ENCODE measurements at places on chromosomes 16 and 17. TPM values are rescaled to one million over a fixed set of nuclear protein-coding genes. Genes with fewer than 3 reads are reported as not detected.

GRCh38 chr16:79716645-79717332, 116.3 kb upstream of the MAF start:
- ATAC-seq, result peak; percentile 27

DNA sequence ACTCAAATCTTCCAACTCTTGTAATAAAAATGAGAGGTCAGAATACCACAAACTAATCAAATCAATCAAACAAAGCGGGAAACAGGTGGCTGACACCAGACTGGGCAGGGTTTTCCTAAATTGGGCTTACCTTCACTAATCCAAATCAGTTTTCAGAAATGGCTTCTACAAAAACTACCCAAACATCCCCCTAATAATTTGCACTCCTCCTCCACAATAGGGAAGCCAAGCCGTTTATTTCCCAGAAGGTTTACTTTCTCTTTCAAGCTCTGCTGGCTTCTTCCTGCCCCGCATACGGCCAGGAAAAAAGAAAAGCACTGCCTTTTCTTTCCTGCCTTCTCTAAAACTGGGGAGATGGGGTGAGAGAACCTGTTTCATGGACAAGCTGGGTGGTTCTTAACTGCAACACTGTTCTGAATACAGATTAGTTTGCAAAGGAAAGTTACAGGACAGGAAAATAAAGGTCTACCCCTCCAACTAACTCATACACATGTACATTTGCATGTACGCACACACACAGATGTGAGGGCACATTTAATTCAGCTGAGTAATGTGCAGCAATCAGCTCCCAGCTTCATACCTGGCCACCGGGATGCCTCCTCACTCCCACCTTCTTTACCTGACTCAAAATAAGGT, 9.2 kb downstream of the STAT3 start:
- ATAC-seq, result peak; percentile 75

- ATAC-seq, result no peak
Measured at GRCh38 chr16:67264277-67264676, 15.1 kb upstream of the PLEKHG4 start.

- ATAC-seq, result no peak
Measured at GRCh38 chr17:14886200-14886739, 378.9 kb downstream of the PMP22 start.

DNA sequence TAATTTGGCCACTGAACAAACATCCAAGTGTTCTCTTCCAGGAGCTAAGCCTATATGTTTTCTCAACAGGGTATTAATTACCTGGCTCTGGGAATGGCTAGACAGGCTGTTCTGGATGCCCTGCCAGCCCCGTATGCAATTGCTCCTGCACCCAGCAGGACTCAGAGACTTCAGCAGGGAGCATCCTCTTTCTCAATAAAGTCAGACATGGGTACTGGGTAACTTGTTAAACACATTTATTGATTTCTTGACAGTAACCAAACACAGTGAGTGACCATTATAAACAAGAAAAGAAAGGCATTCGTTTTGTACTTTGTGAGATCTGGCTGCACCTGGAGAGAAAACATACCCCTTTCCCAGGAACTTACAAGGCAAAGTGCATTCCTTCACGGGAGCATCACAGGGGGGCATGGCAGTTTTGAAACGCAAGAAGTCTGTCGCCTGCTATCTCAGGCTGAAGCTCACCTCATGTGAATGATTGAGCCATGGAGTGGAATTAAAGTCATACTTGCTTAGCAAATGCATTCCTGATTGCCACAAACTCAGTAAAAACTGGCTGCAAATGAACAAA, 369.8 kb downstream of the UTP18 start:
- no peak for ATAC-seq

DNA sequence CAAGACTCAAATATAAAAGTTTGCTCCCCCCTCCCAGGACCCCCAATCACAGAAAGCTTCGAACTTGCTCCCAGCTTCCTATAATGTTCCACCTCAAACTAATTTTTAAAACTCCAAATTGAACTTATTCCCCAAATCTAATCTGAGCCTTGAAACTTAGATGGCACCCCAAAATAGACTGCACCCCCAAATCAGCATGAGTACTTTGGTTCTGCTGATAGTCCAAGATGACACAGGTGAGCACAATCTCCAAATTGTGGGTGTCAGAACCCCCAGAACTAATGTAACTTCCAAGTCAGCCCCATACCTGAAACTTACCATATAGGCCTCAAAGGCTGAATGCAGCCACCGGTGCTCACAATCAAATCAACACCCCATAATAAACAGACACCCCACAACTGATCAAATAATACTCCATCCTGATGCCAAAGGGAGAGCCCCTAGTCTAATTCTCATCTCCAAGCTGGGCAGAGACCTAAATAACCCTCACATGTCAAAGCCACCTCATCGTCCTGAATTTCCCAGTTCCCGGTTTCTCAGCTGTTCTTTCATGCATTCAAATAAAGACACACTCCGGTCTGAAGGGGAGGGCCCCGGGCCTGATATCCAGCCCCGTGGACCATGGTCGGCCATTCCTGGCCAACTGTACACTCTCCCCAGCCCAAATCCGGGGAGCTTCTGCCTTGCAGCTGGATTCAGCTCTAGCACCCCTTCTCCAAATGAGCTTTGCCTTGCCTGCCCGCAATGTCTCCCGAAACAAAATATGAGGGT, 1.8 kb upstream of the BCL6B start:
- no peak for ATAC-seq

DNA sequence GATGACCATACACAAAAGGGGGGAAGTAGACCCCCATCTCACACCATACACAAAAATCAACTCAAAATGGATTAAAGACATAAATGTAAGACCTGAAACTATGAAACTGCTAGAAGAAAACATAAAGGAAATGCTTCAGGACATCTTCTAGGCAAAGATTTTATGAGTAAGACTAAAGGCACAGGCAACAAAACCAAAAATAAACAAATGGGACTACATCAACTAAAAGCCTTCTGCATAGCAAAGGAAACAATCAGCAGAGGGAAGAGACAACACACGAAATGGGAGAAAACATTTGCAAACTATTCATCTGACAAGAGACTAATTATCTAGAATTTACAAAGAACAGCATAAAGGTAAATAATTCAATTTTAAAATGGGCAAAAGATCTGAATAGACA, 152.1 kb downstream of the AXIN2 start:
- no peak for ATAC-seq

GRCh38 chr16:25580041-25580440, 111.7 kb upstream of the HS3ST4 start:
- ATAC-seq, result no peak

DNA sequence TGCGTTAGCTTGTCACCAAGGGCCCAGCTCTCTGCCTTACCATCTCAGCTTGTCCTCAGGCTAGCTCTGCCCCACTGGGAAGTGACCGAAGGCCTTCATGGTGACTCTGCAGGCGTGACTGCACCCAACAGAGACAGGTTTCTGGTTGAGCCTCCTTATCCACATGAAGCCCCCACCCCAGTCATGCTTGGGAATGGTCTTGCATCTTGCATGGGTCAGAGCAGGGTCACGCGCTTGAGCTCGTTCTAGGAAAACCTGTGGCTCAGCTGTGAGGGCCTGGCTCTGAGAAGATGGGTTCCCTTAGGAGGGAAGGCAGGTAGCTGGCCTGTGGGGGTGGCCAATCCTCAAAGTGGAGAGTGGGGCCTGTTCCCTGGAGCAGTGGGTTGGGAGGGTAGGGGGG, 122.8 kb downstream of the BANP start:
- no peak for ATAC-seq

DNA sequence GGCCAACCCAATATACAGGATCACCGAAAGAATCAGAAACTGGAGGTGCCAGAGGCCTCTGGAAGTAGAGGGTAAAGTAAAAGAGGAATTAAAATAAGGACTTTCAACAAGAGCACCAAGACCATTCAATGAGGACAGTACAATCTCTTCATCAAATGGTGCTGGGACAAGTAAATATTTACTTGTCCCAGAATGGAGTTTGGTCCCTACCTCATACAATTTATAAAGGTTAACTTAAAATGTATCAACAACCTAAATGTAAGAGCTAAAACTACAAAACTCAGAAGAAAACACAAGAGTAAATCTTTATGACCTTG, 56.5 kb downstream of the USP31 start:
- ATAC-seq, result no peak

GRCh38 chr16:11743308-11744074, 834 bp upstream of the TXNDC11 start:
- peak; percentile 26 for ATAC-seq

DNA sequence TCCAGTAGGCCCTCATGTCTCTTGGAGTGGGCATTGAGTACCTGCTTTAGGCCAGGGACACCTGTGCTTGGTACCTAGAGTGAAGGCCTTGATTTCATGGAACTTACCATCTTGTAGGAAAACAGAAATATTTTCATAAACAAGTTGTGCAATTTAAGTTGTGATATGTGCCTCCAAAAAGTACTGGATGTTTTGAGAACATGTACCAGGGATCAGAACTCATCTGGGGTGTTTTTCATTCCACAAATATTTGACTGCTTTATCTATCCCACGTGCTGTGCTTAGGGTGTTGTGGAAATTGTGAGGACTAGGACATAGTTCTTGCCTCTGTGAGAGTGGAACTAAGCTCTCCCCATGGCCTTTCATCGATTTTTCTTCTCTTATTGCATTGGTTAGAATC, 8.8 kb downstream of the NKD1 start:
- ATAC-seq, result no peak

GRCh38 chr16:11603331-11603750, 16.6 kb upstream of the LITAF start:
- no peak for ATAC-seq

- ATAC-seq, result no peak
Measured at GRCh38 chr17:57744195-57745170, 616 bp downstream of the CCDC182 start.

- ATAC-seq, result no peak
Measured at GRCh38 chr16:58507195-58507962, 7.4 kb downstream of the NDRG4 start.

- no peak for ATAC-seq
Measured at GRCh38 chr16:64589836-64590235, 532.0 kb downstream of the CDH11 start.

GRCh38 chr16:85891776-85892166, 7.2 kb upstream of the IRF8 start:
- no peak for ATAC-seq

DNA sequence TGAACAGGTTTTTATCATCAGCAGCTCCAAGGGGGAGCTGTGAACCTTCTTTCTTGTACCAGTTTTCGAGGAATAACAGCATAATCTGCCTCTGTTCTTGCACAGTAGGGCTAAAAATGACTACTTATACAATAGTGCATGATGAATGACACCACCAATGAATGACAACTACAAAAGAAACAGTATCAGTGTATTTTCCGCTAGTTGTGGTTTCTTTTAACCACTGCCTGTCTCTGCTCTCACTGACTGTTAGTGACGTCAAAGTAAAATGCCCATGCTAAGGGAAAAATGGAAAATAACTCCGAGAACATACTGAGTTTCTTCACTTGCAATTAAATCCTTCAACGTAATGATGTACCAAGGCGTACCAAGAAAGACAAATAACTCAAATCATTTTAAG, 294.9 kb downstream of the MAP2K6 start:
- peak; percentile 64 for ATAC-seq

DNA sequence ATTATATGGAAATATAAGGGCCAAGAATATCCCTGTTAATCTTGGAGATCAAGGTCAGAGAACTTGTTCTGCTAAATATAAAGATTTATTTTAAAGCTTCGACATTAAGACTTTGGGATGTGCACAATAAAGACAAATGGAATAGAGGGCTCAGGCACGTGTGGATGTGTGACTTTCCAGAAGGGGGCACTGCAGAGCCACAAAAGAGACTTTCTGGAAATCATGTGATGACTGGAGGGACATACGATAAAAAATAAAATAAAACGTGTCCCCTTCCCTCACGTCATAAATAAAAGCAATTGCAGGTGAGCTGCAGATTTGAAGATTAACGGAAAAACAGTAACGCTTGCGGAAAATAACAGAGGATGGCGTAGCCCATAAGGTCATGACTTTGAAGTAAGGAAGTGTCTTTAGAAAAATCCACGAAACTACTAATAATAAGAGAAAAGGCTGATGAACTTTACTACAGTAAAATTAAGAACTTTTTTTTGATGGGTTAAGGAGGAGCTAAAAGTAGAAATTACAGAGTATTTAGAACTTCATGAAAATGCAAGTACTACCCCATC, 9.4 kb upstream of the ENGASE start:
- peak; percentile 72 for ATAC-seq

GRCh38 chr17:12959441-12959840, 58.4 kb downstream of the ELAC2 start:
- no peak for ATAC-seq

DNA sequence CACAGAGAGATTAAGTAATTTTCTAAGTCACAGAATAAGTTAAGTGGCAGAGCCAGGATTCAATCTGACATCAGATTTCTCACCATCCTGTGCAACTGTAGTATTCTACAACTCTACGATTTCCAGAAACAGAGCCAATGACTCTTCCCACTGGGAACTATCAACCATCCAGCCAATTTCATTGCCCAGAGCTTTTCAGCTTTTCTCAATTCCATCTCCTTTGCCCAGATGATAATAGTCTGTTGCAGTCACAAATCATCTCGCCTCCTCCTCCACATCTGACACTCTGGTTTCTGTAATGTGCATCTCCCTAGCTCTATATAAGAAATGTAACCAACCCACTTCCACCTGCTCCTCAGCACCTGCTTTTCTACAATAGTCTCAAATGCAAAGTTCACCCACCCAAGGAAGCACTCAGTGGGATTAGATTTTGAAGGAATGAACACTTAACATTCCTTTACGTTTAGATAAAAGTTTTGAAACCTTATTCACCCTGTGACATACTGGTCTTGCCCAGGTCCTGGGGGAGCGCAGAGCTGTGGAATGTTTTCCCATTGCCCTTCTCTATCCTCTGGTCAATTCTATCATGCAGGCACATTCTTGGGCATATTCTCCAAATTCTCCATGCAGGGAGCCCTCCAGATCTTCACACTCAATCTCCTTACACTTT, 167.8 kb upstream of the ASIC2 start:
- ATAC-seq, result no peak

- peak; percentile 67 for ATAC-seq
Measured at GRCh38 chr17:39404542-39405378, 3.3 kb upstream of the FBXL20 start.

CCL5 gene
- total RNA-seq, result 22.5 TPM

CA7 gene
- total RNA-seq, result not detected

TMEM235 gene
- not detected for total RNA-seq

CDK5R1 gene
- total RNA-seq, result 3.6 TPM

KCNAB3 gene
- 8.6 TPM for total RNA-seq

FUS gene
- total RNA-seq, result 425 TPM

MARVELD3 gene
- not detected for total RNA-seq

RNF222 gene
- total RNA-seq, result 0.09 TPM

CSH1 gene
- total RNA-seq, result 7.6 TPM

KRTAP4-1 gene
- total RNA-seq, result not detected
